ENCODE measurements at places on chromosomes 5 and 9. TPM values are rescaled to one million over a fixed set of nuclear protein-coding genes. Genes with fewer than 3 reads are reported as not detected.

Gene IL7R
- total RNA-seq = 86.6 TPM

Gene SPTLC1
- 115 TPM for total RNA-seq

Gene FOXD4L5
- total RNA-seq = not detected

Gene FAT2
- total RNA-seq = not detected

Gene ORM2
- not detected for total RNA-seq

GRCh38 chr5:144395704-144396103 is 225.0 kb downstream of the KCTD16 start:
- H3K36me3 ChIP-seq = no peaks in the 10 kb centered on the region
- no peaks in the 10 kb centered on the region for H3K4me1 ChIP-seq
- H3K27me3 ChIP-seq = no peaks in the 10 kb centered on the region
- no peak for DNase-seq

GRCh38 chr5:80597500-80597899 is 27.4 kb upstream of the ANKRD34B start:
- no peaks in the 10 kb centered on the region for H3K36me3 ChIP-seq
- no peak overlapping the region for H3K4me3 ChIP-seq
- no peaks in the 10 kb centered on the region for H3K4me1 ChIP-seq
- DNase-seq = no peak

DNA sequence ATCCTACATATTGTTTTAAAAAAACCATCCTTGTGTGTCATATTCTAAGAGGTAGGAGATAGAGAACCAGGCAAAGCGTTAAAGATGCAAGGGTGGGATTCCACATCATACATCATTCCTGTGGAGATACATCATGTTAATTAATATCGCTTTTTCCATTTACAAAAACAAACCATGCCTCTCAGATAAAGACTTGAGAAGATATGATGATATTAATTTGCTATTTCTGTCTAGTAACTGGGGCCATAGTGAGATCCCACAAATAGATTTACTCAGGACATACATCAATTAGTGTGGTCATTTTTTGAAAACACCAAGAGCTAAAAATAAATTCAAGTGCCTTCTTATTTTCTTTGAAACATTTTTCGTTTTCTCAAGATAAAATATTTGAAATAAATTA is 165.4 kb upstream of the TARS1 start:
- no peaks in the 10 kb centered on the region for H3K27me3 ChIP-seq
- peaks cover 39% of the 10 kb centered on the region for H3K4me1 ChIP-seq
- DNase-seq = no peak
- no peak overlapping the region for H3K4me3 ChIP-seq
- H3K27ac ChIP-seq = peak overlapping the region; percentile 65

DNA sequence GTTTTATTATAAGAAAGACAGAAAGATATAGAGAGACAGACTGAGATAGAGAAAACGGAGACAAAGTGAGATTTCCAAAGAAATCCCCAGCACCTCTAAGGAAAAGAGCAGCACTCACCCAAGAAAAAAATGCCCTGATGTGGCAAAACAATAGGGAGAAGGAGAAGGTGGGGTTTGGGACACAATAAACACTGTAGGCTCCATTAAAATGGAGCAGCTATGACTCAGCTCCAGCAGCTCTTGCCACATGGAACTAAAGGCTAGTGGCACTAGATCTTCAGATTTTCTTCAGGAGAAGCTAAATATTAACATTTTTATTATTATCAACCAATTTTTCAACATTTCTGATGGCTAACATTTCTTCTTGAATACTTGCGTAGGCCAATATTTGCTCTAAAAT is 321.8 kb downstream of the TRIM32 start:
- H3K4me1 ChIP-seq = no peaks in the 10 kb centered on the region
- no peaks in the 10 kb centered on the region for H3K36me3 ChIP-seq
- H3K4me3 ChIP-seq = no peak overlapping the region
- H3K27ac ChIP-seq = no peak overlapping the region
- no peaks in the 10 kb centered on the region for H3K27me3 ChIP-seq

- no peaks in the 10 kb centered on the region for H3K36me3 ChIP-seq
- no peak overlapping the region for H3K4me3 ChIP-seq
- peaks cover 15% of the 10 kb centered on the region for H3K4me1 ChIP-seq
- no peak overlapping the region for H3K27ac ChIP-seq
- DNase-seq = no peak
- H3K27me3 ChIP-seq = no peaks in the 10 kb centered on the region
These were observed 47.7 kb upstream of the RASGRF2 start for GRCh38 chr5:80912479-80912878.

DNA sequence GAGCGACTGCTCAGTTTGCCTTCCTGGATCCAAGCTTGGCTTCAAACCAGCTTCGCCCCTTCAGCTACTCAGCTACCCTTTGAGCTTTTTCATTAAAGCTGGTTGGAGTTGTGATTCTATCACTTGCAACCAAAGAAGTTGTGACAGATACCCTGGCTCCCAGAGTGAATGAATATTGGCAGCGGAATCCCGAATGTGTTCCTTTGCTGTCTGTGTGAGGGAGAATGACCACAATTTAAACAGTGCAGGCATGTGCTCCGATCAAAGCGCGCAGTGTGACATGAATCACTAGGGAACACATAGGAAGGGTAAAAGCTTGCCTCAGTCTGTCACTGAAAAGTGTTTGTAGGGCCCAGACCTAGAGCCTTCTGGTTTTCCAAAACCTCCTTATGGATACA is 6.6 kb upstream of the AFAP1L1 start:
- H3K27me3 ChIP-seq = no peaks in the 10 kb centered on the region
- no peak overlapping the region for H3K27ac ChIP-seq
- DNase-seq = no peak
- H3K4me1 ChIP-seq = peaks cover 6% of the 10 kb centered on the region

GRCh38 chr5:176365351-176366231 is at the start of gene ARL10:
ARL10 (plus strand) TSS chr5:176365487; CDS start chr5:176365564, 77 bp downstream.
- H3K27ac ChIP-seq = no peak within 1 kb of the TSS
- no peak for DNase-seq
- peaks cover 16% of the 10 kb centered on the region for H3K36me3 ChIP-seq
- peak within 1 kb of the TSS; percentile 62 for H3K4me3 ChIP-seq
- H3K4me1 ChIP-seq = peaks cover 19% of the 10 kb centered on the region

- no peaks in the 10 kb centered on the region for H3K4me1 ChIP-seq
- no peaks in the 10 kb centered on the region for H3K27me3 ChIP-seq
- H3K4me3 ChIP-seq = no peak overlapping the region
- DNase-seq = no peak
- H3K27ac ChIP-seq = no peak overlapping the region
- H3K36me3 ChIP-seq = no peaks in the 10 kb centered on the region
These were observed 113.1 kb downstream of the KIAA1958 start for GRCh38 chr9:112599732-112600131.

DNA sequence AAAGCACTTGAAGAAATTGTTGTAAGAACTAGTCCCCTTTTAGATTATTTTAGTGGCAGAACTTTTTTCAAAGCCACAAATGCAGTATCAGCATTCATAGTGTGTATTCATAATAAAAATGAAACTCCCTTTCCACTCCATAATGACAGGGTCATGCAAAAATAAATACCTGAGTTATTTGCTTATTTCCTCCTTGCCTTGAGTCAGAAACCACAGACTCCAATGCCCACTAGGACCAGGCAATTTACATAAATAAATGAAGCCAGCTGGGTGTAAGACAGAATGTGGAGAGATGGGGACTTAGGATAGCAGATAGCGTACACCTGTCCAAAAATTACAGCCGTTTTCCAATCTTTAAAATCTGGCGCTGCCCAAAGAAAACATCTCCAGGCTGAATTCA is 417.8 kb downstream of the TMEM161B start:
- H3K4me1 ChIP-seq = no peaks in the 10 kb centered on the region
- no peak overlapping the region for H3K4me3 ChIP-seq
- no peak for DNase-seq
- no peak overlapping the region for H3K27ac ChIP-seq
- no peaks in the 10 kb centered on the region for H3K36me3 ChIP-seq
- no peaks in the 10 kb centered on the region for H3K27me3 ChIP-seq

DNA sequence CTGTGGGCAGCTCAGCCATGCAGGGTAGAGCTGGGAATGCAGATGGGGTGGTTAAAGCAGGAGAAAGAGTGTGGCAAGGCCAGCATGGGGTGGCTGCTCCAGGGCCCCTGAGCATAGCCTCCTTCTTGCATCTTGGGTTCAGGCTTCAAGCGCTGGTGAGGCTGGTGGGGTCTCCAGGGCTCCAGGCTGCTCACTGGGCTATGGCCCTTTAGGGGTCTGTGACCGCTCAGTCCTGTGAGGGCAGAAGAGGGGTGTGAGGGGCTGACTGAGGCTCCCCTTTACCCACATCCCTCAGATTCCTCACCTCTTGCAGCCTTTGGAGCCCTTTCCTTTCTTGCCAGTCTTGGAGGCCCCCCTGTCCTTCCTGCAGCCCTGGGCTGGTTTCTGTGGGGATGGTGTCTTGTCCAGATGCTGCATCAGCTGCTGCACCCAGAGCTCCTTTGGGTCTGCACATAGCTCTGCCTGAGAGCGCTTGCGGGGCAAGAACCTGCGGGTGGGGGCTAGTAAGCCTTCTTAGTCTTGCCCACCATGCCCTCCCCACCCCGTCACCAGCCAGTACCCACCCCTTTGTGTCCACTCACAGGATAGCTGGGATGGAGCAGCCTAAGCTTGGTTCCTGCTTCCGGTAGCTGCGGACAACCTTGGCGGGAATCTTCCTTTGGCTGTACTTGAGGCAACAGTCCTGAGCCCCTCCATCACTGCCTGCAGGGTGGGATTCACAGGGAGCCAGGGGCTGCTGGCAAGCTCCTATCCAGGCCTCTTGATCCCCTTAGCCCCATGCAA is 549 bp downstream of the CCL21 start:
- H3K36me3 ChIP-seq = no peaks in the 10 kb centered on the region
- no peak overlapping the region for H3K4me3 ChIP-seq
- H3K27me3 ChIP-seq = no peaks in the 10 kb centered on the region
- H3K27ac ChIP-seq = no peak overlapping the region
- H3K4me1 ChIP-seq = no peaks in the 10 kb centered on the region

GRCh38 chr9:107388890-107389289 is 100.7 kb downstream of the KLF4 start:
- H3K4me3 ChIP-seq = no peak overlapping the region
- no peaks in the 10 kb centered on the region for H3K27me3 ChIP-seq
- no peak for DNase-seq
- no peak overlapping the region for H3K27ac ChIP-seq
- H3K36me3 ChIP-seq = no peaks in the 10 kb centered on the region

- DNase-seq = peak; percentile 34
- no peak overlapping the region for H3K4me3 ChIP-seq
- H3K36me3 ChIP-seq = no peaks in the 10 kb centered on the region
- H3K4me1 ChIP-seq = peaks cover 40% of the 10 kb centered on the region
- no peaks in the 10 kb centered on the region for H3K27me3 ChIP-seq
- no peak overlapping the region for H3K27ac ChIP-seq
These were observed 61.6 kb upstream of the ERCC6L2 start for GRCh38 chr9:95813923-95814322.

DNA sequence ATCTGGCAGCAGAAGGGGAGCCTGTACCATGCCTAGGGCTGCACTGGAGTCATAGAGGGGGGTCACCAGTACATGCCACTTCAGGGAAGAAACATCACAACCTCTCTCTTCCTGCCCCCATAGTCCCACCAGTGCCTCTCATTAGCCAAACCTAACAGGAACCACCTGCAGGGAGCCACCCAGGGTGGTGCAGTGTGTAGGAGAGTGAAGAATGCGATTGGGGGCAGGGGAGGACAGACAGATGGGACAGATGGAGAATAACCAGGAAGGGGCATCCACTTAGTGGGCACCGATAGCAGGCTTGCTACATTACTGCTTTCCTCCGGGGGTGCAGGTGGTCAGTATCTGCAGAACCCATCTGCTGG is 19.2 kb downstream of the DAPK1 start:
- H3K36me3 ChIP-seq = peaks cover 96% of the 10 kb centered on the region
- no peak overlapping the region for H3K4me3 ChIP-seq
- no peaks in the 10 kb centered on the region for H3K27me3 ChIP-seq
- DNase-seq = no peak

- DNase-seq = no peak
- no peak overlapping the region for H3K27ac ChIP-seq
- no peaks in the 10 kb centered on the region for H3K27me3 ChIP-seq
- no peak overlapping the region for H3K4me3 ChIP-seq
These were observed 26.9 kb downstream of the SPEF2 start for GRCh38 chr5:35644543-35644942.

DNA sequence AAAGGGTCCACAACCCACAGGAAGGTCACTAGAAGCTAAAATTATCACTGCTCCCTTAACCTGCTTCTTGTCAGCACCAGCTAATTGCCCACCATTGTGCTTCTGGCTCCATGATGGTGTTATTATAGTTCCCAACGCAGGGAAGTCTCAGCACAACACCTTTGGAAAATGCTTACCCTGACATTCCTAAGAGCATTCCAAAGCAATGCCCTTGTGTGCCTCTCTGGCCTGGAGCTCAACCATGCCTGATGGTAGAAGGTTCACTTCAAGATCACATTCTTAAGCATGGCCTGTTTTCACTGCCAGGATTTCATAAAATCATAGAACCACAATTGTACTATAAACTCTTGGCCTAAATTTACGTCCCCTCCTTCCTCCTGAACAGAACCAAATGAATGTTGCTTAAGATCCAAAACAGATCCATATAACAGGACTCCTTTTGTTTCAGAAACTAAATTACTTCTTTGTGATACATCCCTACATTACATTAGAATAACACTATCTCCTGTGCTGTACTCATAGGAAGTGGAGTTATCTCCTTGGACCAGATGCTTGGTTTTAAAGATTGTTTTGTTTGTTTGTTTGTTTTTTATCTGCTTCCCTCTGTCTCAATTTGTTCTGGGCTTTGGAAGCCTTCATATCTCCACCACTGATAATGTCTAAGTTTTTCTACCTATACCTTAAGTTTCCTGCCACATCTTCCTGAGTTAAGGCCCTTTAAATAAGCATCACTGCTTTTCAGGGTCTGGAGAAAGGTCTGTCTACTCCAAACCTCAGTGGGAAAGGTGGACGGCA is 32.1 kb downstream of the ARL15 start:
- no peak overlapping the region for H3K4me3 ChIP-seq
- no peaks in the 10 kb centered on the region for H3K4me1 ChIP-seq
- no peaks in the 10 kb centered on the region for H3K27me3 ChIP-seq
- DNase-seq = no peak
- no peaks in the 10 kb centered on the region for H3K36me3 ChIP-seq
- no peak overlapping the region for H3K27ac ChIP-seq

DNA sequence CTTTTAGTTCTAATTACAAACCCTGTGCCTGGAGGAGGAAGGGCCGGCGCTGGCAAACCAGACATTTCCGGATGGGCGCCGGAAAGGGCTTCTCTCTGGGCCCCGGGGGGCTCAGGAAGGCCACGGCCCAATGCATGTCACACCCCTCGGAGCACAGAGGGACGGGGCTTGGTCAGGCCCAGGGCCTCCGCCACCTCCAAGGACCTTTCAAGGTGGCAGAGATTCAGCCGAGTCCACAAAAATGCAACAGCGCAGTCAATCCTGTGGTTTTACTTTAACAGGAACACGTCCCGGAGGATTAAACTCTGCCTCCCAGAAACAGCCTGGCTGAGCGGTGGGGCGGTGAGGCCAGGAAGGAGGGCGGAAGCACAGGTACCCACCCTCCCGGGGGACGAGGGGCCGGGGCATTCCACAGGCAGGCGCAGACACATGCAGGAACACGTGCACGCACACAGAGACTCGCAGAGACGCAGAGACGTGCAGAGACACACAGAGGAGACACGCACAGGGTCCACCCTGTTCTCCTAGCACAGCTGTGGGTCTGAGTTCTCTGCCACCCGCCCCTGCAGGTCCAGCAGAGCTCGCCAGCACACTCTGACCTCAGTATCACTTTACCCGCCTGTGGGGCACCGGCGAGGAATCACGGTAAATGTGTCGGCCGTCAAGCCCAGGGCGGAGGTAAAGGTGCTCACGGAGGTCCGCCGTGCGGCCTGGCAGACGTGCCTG is 23.0 kb downstream of the SLC9A3 start:
- H3K4me1 ChIP-seq = no peaks in the 10 kb centered on the region
- H3K36me3 ChIP-seq = no peaks in the 10 kb centered on the region
- no peak for DNase-seq
- H3K27me3 ChIP-seq = peaks cover 63% of the 10 kb centered on the region
- no peak overlapping the region for H3K4me3 ChIP-seq

- H3K27ac ChIP-seq = no peak overlapping the region
- no peaks in the 10 kb centered on the region for H3K27me3 ChIP-seq
- no peaks in the 10 kb centered on the region for H3K4me1 ChIP-seq
- DNase-seq = no peak
These were observed 7.2 kb downstream of the ADAMTS2 start for GRCh38 chr5:179337796-179338676.
